ENCODE measurements at places on chromosomes 3 and 15.

- no peak for DNase-seq
Measured at GRCh38 chr3:139292192-139292591, 51.6 kb upstream of the MRPS22 start.

GRCh38 chr3:32157600-32158264, 51.3 kb downstream of the GPD1L start:
- no peak for DNase-seq

DNA sequence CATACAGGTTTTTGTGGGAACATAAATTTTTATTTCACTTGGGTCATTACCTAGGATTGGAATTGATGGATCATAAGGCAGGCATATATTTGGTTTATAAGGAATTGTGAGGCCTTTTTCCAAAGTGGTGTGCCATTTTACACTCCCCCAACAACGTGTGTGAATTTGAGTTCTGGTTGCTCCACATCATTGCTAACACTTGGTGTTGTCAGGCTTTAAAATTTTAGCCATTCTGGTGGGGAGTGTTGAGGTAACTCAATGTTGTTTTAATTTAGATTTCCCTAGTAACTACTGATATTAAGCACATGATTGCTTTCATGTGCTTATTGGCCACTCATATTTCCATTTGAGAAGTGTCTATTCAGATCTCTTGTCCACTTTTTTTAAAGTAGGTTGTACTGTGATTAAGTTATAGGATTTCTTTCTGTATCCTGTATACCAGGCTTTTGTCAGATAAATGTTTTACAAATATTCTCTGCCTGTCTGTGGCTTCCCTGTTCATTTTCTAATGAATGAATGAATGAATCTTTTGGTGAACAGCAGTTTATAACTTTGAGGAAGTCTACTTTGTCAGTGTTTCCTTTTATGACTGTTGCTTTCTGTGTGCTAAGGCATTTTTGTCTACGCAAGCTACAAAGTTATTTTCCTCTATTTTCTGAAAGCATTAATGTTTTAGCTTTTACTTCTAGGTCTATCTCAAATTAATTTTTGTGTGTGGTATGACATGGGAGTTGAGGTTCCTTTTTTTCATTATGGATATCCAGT, 17.9 kb upstream of the NR2C2 start:
- DNase-seq = no peak

DNA sequence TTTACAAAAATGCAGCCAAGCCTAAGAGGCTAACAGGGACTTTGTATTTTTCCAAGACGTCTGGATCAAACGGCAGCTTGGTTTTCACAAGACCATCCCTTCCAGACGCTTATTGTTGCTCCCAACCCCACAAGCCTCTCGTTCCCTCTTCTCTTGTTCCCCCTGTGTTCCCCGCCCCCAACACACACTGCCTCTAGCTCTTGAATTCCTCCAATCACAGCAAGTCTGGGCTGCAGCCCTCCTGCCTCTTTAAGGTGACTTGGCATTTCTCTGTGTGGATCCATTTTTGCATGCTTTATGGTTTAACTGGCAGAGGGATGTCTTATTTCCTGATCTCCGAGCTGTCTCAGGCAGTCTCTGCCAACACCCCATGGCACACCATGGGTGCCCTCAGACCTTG, 182.2 kb downstream of the ABHD5 start:
- DNase-seq = no peak

DNA sequence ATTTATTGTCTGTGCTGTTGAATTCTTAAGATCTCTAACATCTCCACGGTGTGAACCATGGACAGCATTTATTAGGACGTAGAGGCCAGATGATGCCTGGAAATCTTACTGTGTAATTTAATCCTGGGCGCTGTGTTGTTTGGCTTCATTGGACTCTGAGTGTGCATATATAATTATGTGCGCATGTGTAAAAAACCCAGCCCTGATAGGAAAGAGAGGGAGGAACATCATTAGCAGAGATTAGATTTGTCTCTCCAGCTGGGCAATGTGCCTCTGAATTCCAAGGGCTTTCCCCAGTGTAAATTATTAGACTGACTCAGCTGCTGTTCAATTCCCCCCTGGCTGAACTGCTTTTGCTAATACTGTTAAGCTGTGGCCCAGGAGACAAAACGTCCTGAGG, 39.6 kb downstream of the MAP3K13 start:
- DNase-seq = no peak
